ENCODE measurements at places on chromosomes 7 and 10.

- DNase-seq, result no peak
Measured at GRCh38 chr7:146619641-146620040, 503.0 kb downstream of the CNTNAP2 start.

- DNase-seq, result no peak
Measured at GRCh38 chr7:84490661-84491060, 296.1 kb upstream of the SEMA3A start.

GRCh38 chr7:53070883-53071282 lies 35.5 kb downstream of the POM121L12 start:
- no peak for DNase-seq

DNA sequence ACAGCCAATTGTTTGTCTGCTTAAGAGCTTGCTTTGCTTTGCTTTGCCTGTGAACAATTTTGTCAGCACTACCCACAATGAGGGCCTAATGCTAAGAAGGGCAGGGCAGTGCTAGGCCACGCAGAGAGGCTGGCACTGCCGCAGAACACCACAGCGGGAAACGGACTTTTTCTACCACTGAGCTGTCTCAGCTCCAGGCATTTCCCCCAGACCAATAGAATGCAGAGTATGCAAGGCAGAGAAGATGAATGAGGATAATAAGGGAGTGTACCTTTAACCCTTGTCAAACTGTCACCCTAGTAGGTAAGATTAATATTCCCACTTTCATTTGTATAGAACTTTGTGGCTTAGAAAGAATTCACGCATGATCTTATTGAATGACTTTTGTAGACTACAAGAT lies 104.5 kb downstream of the SH3PXD2A start:
- DNase-seq, result no peak

GRCh38 chr10:91575044-91575610 lies 57.7 kb downstream of the PPP1R3C start:
- no peak for DNase-seq

GRCh38 chr7:17275749-17276671 lies 22.4 kb upstream of the AHR start:
- peak; percentile 88 for DNase-seq

DNA sequence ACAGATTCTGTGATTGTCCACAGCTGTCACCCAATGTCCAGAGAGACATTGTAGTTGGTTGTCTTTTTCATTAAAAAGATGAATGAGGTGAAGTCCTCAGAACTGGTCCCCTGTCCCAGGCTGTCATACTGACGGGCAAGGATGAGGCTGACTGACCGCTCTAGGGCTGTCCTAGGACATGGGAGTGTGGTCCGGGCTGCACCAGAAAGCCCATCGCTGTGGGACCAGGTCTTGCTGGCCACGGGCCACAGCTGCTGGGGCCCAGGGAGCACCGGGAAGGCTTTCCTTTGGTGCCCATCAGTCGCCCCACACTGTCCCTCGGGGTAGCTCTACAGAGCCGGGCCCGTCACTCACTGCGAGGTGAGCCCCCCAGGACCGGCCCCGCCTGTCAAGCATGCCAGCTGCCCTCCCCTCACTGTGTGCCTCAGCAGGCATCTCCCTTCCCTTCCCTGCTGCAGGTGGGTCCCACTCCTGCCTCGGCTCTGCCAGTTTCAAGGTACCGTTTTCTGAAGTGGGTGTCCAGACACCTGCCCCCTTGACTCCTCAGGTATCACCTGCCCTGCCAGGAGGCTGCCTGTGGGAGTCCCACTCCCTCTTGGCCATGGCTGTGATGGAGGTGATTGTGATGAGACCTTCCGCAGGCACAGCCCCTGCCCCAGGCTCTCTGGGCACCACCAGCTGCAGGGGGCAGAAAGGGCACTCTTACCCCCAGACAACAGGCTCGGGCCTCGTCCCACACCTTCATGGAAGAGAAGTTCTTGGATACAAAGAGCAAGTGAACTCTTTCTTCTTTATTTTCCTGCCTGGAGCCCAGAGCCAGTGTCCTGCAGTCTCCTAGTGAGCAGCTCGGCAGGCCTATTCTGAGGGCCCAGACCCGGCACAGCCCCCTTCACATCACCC lies 21.7 kb downstream of the LRRC27 start:
- DNase-seq, result no peak

GRCh38 chr7:102277901-102278300 lies 8.8 kb upstream of the SH2B2 start:
- DNase-seq, result no peak

DNA sequence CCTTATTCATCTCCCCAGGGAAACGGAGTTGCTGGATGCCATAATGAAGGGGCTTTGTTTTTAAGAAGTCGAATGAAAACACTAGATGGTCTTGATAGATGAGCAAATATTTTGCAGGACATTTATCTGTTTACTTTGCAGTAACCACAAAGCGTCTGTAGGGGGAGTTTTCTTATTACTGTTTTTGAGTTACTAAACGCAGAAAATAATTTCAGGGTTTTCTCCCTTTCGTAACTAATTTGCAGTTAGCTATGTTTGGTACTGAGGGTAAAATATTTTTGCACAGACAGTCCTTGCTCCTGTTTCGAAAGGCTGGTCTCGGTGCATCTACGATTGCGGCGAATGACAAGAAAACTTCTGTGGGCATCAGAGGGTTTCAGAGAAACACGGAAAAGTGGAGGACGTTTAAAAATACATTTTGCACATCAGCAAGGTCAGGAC lies 505.6 kb upstream of the MKI67 start:
- DNase-seq, result no peak

GRCh38 chr7:132368246-132368900 lies 207.9 kb downstream of the PLXNA4 start:
- no peak for DNase-seq

DNA sequence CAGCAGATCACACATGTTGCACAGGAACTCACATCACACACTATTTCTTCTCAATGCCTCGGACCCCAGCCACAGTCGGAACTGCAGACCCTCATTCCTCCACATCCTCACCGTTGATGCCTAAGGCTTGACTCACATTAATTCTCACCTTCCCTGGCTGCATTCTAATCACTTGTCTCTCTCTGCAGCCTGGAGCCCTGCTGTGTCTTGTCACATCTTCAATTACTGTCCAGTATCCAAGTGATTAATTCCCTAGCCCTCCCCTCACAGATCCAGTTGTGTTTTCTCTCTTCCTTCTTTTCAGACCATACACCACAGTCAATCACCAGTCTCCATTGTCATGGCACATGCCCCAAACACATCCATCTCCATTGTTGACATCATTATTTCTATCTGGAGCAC lies 592.4 kb upstream of the IGFBP3 start:
- DNase-seq, result no peak

GRCh38 chr10:55820478-55820877 lies 540.6 kb downstream of the ZWINT start:
- no peak for DNase-seq

DNA sequence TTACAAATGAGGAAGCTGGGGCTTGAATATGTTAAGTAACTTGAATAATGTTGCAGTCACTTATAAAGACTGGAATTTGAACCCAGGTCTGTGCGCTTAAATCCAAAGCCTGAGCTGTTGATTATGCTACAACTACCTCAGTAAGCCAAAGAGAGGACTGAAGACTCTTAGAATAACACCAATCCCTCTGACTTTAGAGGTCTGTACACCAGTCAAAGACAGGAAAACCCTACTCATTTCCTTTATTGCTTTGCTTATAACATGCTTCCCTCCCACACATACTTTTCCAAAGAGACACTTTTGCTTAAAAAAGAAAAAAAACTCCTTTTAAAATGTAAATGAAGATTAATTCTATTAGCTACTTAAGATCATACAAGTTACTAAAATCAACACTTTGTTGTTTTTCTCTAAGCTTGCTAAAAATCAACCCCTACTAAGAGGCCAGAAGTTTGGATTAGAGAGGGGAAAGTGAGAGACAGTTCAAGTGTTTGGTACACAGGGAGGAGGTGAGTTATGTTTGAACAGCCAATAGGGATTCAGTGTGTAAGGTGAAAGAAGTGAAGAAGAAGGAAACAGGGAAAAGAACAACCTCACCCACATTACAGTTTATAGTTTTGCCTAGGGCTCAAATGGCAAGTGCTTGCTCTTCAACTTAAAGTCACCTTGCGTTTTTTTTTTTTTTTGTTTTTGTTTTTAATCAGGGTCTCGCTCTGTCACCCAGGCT lies 74.8 kb downstream of the MDH2 start:
- DNase-seq, result no peak

DNA sequence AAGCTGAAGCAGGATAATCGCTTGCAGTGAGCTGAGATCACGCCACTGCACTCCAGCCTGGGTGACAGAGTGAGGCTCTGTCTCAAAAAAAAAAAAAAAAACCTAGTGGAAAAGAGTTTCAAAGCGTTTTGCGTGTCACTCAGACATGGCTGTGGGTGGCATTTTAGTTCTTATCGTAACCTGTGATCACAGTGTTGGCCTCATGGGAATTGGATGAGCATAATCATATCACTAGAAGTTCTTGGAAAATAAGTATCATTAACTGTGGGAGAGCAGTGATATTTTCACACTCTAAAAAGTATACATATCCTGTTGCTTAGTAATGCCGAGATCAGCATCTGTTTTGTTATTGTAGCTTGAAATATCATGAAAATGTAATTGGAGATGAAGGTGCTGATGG lies 92.6 kb downstream of the CREM start:
- no peak for DNase-seq

DNA sequence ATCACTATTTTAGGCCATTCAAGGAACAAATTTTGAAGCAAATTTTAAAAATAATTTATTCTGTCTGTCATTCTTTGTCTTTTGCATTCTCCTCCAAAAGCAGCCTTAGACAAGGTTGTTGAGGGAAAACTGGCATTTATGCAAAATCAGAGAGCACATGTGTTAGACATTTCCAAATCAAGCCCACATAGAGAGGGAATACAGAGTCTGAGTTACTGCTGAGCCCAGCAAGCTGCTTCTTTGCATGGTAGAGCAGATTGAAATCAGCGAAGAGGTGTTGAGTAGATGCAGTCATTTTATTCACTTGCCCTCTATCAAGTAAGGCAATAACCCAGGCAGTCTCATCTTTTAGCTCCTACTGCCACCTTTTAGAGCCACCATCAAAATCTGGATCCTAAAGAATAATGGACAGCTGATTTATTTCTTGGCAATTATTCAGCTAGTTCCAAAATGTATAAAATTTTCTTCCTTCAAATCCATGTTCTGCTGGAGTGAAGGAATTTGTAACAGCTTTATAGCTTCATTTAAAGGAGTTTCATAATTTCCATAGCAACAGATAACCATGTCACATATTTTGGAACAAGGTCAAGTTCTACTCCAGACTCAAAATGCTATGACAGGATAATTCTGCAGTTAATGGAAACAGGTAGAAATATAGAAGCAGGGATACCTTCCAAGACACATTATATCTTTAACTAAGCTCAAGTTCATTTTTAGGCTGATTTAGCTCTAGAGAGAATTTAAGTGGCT lies 7.3 kb upstream of the PCDH15 start:
- DNase-seq, result no peak

GRCh38 chr10:3531670-3532069 lies 253.3 kb downstream of the KLF6 start:
- no peak for DNase-seq

All from Daoy (cell line).